ENCODE measurements at places on chromosomes 2 and 18.

DNA sequence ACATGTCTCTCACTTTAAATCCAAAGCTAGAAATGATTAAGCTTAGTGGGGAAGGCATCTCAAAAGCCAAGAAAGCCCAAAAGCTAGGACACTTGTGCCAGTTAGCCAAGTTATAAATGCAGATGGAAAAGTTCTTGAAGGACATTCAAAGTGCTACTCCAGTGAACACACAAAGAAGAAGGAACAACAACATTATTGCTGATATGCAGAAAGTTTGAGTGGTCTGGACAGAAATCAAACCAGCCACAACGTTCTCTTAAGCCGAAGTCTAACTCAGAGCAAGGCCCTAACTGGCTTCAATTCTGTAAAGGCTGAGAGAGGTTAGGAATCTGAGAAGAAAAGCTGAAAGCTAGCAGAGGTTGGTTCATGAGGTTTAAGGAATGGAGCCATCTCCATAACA is 49.0 kb downstream of the PPP4R1 start:
- no peak overlapping the region for H3K27ac ChIP-seq
- DNase-seq: no peak
- H3K27me3 ChIP-seq: no peaks in the 10 kb centered on the region
- no peak overlapping the region for H3K4me3 ChIP-seq
- no peaks in the 10 kb centered on the region for H3K4me1 ChIP-seq
- H3K36me3 ChIP-seq: peaks cover 34% of the 10 kb centered on the region

GRCh38 chr2:18005411-18005810 is 126.9 kb downstream of the KCNS3 start:
- H3K36me3 ChIP-seq: no peaks in the 10 kb centered on the region
- H3K27me3 ChIP-seq: no peaks in the 10 kb centered on the region
- DNase-seq: no peak

- DNase-seq: no peak
- no peaks in the 10 kb centered on the region for H3K36me3 ChIP-seq
- H3K27me3 ChIP-seq: no peaks in the 10 kb centered on the region
These were observed 857.3 kb downstream of the CPS1 start for GRCh38 chr2:211413746-211414145.

GRCh38 chr2:27082773-27083409 is 3.7 kb upstream of the KHK start:
- H3K27me3 ChIP-seq: peaks cover 7% of the 10 kb centered on the region
- no peak overlapping the region for H3K4me3 ChIP-seq
- peaks cover 5% of the 10 kb centered on the region for H3K36me3 ChIP-seq
- peaks cover 26% of the 10 kb centered on the region for H3K4me1 ChIP-seq
- no peak for DNase-seq

DNA sequence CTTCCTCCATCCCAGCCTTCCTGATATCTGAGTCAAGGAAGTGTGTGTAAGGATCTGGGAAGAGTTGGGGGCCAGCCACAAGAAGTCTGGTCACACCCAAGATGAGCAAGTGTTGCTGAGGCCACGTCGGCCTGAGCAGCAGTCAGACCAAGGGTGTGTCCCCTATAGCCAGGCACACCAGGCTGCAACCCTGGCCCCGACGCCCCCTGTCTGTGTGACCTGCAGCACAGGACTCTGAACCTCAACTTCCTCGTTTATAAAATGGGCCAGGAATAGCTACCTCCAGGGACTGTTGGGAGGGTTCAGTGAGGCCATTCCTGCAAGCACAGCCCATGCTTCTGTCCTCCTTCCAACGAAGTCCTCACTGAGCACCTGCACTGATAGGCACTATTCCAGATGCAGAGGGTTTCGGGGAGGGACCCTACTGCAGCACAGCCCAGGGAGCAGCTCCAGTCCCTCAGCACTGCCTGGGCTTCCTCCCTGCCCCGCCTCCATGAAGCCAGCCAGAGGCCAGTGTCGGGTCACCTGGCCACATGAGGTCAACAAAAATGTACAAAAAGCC is 13.3 kb downstream of the LIMS2 start:
- H3K4me1 ChIP-seq: peaks cover 5% of the 10 kb centered on the region
- H3K27me3 ChIP-seq: peaks cover 43% of the 10 kb centered on the region
- H3K4me3 ChIP-seq: no peak overlapping the region
- no peak overlapping the region for H3K27ac ChIP-seq
- DNase-seq: no peak

- no peak within 1 kb of the TSS for H3K27ac ChIP-seq
- no peak within 1 kb of the TSS for H3K4me3 ChIP-seq
- peaks cover 26% of the 10 kb centered on the region for H3K27me3 ChIP-seq
- H3K36me3 ChIP-seq: no peaks in the 10 kb centered on the region
- peak; percentile 81 for DNase-seq
- H3K4me1 ChIP-seq: no peaks in the 10 kb centered on the region
These were observed at the start of gene FHOD3 for GRCh38 chr18:36297417-36298125. Gene FHOD3, plus strand, starts transcription at chr18:36297713. Its CDS starts 123 bp downstream, at chr18:36297836.

- H3K36me3 ChIP-seq: no peaks in the 10 kb centered on the region
- H3K27ac ChIP-seq: no peak overlapping the region
- H3K27me3 ChIP-seq: no peaks in the 10 kb centered on the region
These were observed 97.7 kb downstream of the DPP4 start for GRCh38 chr2:161976295-161976694.

DNA sequence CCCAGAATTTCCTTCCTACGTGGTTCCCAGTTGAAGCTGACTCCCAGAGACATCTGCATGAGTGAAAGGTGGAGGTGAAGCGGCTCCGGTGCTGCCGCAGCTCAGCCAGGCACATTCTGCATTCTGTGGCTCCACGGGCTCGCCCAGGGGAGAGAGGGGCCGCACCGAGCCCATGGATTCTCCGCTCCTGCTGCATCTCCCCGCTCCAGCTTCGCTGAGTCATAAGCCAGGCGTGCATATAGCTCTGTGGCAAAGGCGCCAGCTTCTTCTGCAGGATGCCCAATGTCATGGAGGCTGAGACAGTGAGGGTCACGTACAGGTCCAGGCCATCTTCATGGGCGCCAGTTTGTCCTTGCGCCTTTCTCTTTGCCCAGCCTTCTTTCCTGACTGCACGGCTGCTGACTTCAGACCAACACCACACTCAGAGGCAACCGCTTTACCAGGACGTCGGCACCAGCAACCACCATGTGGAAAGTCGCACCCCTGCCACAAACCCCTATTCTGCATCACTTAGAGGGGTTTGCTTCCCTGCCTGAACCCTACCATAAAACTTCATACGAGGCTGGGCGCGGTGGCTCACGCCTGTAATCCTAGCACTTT is 215.7 kb downstream of the MGAT5 start:
- no peak overlapping the region for H3K27ac ChIP-seq
- no peaks in the 10 kb centered on the region for H3K27me3 ChIP-seq
- no peaks in the 10 kb centered on the region for H3K36me3 ChIP-seq
- H3K4me1 ChIP-seq: peaks cover 14% of the 10 kb centered on the region

- no peak overlapping the region for H3K4me3 ChIP-seq
- H3K27me3 ChIP-seq: no peaks in the 10 kb centered on the region
- no peaks in the 10 kb centered on the region for H3K36me3 ChIP-seq
- no peak for DNase-seq
- peaks cover 21% of the 10 kb centered on the region for H3K4me1 ChIP-seq
These were observed 124.5 kb downstream of the AQP4 start for GRCh38 chr18:26741048-26741447.

DNA sequence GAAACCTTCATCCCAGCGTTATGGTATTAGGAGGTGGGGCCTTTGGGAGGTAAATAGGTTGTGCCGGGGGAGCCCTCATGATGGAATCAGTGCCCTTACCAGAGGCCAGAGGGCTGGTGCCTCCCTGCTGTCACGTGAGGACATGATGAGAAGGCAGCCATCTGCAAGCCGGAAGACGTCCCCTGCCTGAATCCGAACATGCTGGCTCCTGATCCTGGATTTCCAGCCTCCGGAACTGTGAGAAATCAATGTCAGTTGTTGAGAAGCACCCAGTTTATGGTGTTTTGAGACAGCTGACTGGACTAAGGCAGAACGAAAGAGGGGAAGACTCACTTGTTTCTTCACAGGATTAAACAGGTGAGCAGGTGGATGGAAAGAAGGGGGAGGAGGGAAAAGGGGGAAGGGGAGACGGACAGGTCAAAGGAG is 13.0 kb upstream of the KLF11 start:
- H3K4me1 ChIP-seq: peaks cover 11% of the 10 kb centered on the region
- H3K27ac ChIP-seq: no peak overlapping the region
- H3K4me3 ChIP-seq: no peak overlapping the region
- no peaks in the 10 kb centered on the region for H3K36me3 ChIP-seq
- no peak for DNase-seq

DNA sequence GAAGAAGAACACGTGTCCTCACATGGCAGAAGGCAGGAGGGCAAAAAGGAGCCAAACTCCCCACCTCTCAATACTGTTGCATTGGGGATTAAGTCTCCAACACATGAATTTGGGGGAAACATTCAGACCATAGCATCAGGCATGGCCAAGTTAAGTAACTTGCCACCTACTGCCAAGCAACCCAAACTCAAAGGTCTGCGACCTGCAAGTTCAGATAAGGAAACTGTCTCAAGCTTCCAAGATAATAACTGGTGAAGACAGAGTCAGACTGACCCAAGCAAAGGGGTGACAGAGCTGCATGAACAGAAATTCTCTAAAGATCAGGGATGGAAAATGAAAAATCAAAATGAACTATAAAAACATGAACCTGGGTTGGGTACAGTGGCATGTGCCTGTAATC is 188.7 kb upstream of the SIX3 start:
- DNase-seq: no peak
- H3K4me1 ChIP-seq: no peaks in the 10 kb centered on the region
- H3K27ac ChIP-seq: no peak overlapping the region
- H3K36me3 ChIP-seq: no peaks in the 10 kb centered on the region
- no peak overlapping the region for H3K4me3 ChIP-seq

GRCh38 chr2:20666005-20666303 is 990 bp upstream of the GDF7 start:
- no peak for DNase-seq
- no peaks in the 10 kb centered on the region for H3K36me3 ChIP-seq
- H3K4me1 ChIP-seq: peaks cover 4% of the 10 kb centered on the region
- H3K27me3 ChIP-seq: peaks cover 90% of the 10 kb centered on the region
- no peak overlapping the region for H3K27ac ChIP-seq

All from type B pancreatic cell (in vitro differentiated cells).